ENCODE measurements at places on chromosomes 6 and 20.

- DNase-seq = no peak
These were observed 41.4 kb downstream of the ECT2L start for GRCh38 chr6:138837246-138837645.

GRCh38 chr6:81562169-81562568 lies 190.3 kb downstream of the TENT5A start:
- peak; percentile 49 for DNase-seq

- peak; percentile 72 for DNase-seq
These were observed 76.2 kb downstream of the ATXN1 start for GRCh38 chr6:16684896-16685554.

DNA sequence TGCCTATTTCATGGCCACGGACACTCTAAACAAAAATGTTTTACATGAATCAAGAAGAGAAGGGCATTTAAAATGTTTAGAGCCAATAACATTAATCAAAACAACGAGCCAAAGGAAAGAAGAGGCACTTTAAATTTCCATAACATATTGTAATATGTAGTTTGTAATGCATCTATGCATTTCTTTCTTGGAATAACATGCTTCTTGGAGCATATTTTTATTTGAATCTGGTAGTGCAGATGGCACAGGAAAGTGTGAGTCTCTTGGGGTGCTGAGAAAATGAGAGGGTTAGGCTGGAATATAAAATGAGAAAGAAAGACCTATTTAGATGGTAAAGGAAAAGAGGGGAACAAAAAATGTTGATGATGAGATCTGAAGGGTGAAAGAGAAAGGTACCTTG lies 305.4 kb downstream of the BTBD3 start:
- DNase-seq = no peak

DNA sequence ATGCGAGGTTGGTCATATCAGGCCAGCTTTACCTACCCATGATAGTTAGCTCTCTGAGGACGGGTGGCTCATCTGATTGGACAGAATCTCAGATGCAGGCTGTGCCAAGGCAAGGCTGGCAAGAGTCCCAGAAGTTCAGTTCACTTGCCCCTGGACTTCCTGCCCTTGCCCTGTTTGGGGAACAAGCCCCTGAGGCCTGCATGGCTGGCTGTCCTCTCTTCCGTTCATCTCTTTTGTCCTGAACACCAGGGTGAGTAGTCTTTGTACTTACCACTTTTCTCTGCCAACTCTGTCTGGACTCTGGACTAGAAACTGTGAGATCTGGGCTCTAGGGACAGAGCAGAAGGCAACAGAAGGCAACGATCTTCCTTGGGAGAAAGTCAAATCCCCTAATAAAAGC lies 769.9 kb downstream of the QKI start:
- no peak for DNase-seq

Data from PC-3 (cell line).